Naive thymus-derived CD4-positive, alpha-beta T cell (primary cell): ENCODE measurements at places on chromosomes 6 and 20. TPM values are rescaled to one million over a fixed set of nuclear protein-coding genes. Genes with fewer than 3 reads are reported as not detected.

The EPPIN gene
- polyA plus RNA-seq, result not detected

The BTNL2 gene
- not detected for polyA plus RNA-seq

The PI16 gene
- polyA plus RNA-seq, result 2.4 TPM

The KHDC1L gene
- not detected for polyA plus RNA-seq
